ENCODE measurements at places on chromosomes 3 and 15.

DNA sequence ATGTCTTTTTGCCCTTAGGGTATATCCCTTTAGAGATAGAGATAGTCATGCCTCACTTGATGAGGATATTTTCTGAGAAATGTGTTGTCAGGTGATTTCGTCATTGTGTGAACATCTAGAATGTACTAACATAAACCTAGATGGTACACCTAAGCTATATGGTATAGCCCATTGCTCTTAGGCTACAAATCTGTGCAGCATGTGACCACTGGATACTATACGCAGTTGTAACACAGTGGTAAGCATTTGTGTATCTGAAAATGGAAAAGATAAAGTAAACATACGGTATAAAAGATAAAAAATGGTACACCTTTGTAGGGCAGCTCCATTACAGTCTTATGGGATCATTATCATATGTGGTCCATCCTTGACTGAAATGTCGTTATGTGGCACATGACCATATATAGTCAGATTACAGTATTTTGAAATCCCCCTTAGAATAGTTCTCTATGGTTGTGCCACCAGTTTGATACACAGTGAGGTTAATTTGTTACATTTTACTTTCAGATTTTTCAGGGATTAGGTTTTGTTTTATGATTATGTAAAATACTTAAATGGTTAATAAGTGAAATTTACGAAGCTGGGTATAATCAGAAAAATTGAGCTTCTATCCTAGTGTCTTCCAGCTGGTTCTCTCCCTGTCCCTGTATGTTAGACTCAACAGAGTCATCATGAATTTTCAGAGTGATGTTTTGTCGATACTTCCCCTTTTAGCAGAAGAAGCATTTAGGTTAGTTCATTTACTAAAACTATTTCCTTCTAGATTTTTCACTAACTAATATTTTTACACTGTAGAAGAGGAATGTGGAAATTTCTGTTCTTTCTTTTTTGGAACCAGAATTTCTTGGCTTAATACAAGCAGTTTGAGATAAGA lies 12.8 kb downstream of the SETD5 start:
- DNase-seq, result no peak

DNA sequence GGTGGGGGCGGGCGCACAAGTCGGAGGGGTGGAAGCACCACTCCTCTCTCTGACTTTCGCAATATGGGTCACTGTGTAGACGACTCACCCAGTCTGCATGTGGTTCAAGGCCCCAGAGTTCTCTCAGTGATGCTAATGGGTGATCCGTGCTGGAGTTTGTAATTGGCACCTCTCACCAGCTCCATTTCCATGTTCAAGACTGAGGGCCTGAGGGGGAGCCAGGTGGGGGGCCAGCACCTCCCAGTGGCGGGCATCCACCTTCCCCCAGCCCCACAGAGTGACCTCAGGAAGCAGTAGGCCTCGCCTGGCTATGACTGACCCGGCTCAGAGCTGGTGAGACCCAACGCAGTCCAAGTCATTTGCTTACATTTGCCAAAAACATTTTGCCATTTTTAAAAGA lies 230.0 kb upstream of the ST8SIA2 start:
- no peak for DNase-seq

DNA sequence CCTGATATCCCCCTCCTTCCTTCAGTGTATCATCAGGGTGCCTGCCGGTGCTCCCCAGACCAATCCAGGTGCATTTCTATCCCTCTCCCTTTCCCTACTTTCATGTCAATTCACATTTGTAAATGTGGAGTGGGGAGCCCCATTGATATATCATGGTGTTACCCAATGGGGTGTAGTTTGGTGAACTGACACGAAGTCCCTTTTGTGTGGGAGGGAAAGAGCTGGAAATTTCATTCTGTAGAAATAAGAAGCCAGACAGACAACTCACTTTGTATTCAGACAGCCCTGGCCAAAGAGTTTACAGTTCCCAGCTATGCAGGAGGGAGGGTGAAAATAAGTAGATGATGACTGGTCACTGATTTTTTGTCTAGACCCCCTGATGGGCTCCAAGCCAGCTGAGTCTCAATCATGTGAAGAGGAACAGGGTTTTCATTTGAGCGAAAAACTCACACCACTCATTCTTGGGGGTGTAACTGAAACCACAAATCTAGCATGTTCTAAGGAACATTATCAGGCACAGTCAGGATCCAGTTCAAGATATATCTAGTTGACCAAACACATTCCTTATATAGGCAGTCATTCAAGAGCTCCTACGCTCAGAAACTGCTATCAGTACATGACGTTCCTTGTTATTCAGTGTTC lies 58.9 kb downstream of the LMCD1 start:
- DNase-seq, result no peak

- DNase-seq, result no peak
Observed at GRCh38 chr15:49042165-49042564, 4.1 kb downstream of the SECISBP2L start.

- no peak for DNase-seq
Observed at GRCh38 chr3:94965867-94966475, 903.1 kb downstream of the NSUN3 start.

- no peak for DNase-seq
Observed at GRCh38 chr15:69096196-69096595, 64.2 kb upstream of the GLCE start.

GRCh38 chr3:186452517-186452916 lies 90.5 kb upstream of the DGKG start:
- peak; percentile 24 for DNase-seq

GRCh38 chr3:151395806-151396205 lies 11.3 kb upstream of the P2RY12 start:
- DNase-seq, result no peak

DNA sequence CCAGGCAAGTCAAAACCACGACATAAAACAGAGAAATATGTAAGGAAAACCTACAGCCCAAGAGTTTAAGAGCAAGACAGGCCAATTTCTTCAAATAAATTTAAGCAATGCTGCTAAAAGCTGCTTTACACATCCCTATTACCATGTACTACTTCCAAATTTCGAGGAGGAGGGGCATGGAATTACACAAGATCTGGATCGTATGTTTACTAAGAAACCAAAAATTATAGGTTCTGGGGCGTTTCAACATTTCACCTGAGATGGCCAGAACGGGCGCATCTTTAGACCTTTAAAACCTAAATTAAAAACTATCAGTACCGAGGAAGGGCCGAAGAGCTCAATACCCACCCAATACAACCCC lies 664 bp upstream of the NR2C2 start:
- DNase-seq, result no peak

DNA sequence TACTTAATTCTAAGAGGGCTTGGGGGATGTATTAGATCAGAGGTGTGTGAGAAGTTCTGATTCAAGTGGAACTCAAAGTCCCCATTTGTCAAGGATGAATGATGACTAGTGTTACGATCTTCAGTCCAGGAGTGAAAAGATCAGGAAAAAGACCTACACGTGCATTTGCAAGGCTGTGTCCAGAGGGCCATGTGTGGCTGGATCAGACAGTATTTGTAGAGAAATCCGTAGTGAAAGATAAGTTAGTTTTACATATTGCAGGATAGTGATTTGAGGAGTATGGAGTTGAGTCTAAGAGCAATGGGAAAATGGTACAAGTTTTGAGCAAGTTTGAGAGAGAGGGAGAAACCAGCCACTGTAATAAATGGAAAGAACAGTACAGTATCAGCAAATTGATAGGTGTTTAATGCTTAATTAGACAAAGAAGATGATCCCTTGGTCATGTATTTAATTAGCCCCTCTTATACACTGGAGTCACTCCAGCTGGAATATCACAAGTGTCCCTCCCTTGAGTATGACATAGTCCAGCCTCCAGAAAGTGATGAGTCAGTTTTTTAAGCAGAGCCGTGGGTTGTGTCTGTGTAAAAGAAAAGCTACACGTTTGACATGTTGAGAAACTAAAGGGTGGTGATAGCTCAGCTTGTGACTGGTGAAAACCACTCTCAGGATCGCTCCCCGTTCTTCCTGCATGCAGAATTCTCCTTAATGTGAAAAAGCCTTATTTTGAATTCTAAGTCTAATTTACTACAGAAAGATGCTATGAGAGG lies 348.8 kb downstream of the ROBO1 start:
- no peak for DNase-seq

GRCh38 chr15:58002338-58003126 lies 63.0 kb downstream of the ALDH1A2 start:
- DNase-seq, result no peak

DNA sequence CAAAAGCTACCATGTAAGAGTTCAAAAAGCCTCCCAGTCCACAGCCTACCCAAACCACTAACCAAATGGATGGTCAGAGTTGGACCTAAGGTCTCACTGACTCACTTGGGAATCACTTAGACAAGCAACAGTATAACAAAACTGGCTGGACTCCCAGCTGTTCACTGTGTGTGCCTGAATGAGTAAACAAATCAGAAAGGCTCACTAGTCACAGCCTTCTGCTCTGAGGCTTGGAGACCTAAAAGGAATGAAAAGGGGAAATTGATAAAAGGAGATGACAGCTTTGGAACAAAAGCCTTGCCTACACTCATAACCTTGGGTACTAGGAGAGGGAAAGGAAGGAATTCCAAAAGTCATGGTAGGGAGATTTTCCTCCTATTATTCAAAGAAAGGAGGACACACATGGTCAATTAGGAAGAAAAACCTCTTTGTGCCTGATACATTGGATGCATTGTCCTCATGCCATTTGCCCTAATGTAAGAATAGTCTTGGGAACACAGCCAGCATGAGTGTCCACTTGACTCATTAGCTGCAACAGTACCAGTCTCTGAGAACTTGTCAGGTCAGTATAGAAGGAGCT lies 92.3 kb downstream of the FRMD5 start:
- peak; percentile 96 for DNase-seq

GRCh38 chr3:76900596-76900995 lies 139.3 kb upstream of the ROBO2 start:
- no peak for DNase-seq

- no peak for DNase-seq
Observed at GRCh38 chr3:117473981-117474538, 764.5 kb downstream of the TUSC7 start.

- DNase-seq, result no peak
Observed at GRCh38 chr3:37124435-37124834, 49.9 kb downstream of the LRRFIP2 start.

DNA sequence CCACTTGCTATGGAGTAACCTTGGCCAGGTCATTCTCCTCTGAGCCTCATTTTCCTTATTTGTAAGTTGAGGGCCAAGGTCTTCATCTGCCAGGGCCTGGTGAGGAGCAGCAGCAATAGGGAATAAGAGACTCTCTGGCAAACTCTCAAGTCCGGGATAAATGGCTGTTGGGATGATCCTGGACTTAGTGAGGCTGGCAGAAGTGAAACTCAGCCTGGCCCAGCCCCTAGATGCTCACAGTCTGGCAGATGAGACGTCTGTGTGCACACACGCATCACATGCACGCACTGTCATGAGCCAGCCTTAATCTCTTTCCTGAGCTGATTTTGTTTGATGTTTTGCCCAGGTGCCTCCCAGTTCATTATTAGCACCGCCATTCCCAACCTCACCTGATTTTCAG lies 26.8 kb downstream of the SLC6A6 start:
- DNase-seq, result no peak

GRCh38 chr3:185687271-185687878 lies 101.3 kb downstream of the SENP2 start:
- no peak for DNase-seq

GRCh38 chr3:73550032-73550431 lies 74.7 kb downstream of the PDZRN3 start:
- no peak for DNase-seq

- no peak for DNase-seq
Observed at GRCh38 chr3:127479449-127479848, 111.1 kb downstream of the TPRA1 start.

- no peak for DNase-seq
Observed at GRCh38 chr3:165256554-165257065, 60.4 kb upstream of the SLITRK3 start.

DNA sequence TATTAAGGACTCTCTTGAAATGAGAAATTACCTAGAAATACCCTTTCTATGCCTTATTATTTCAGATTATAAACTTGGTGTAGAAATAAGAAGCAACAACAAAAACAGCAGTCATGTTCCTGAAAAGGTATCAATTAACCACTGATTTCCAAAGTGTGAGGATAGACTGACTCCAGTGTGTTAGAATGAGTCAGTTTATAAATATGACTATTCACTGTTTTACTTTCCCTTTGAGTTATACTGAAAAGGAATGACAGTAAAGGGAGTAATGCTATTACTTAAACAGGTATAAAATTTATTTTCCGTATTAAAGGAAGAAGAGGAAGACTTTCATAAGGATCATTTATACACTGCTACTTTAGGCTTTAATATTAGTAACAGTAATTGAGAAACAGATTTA lies 12.9 kb downstream of the GMNC start:
- DNase-seq, result no peak

- no peak for DNase-seq
Observed at GRCh38 chr3:8843347-8843746, 73.9 kb upstream of the OXTR start.

GRCh38 chr3:71133865-71134264 lies 449.7 kb downstream of the FOXP1 start:
- no peak for DNase-seq
